Activated naive CD8-positive, alpha-beta T cell treated with anti-CD3 and anti-CD28 coated beads, Interleukin-2, amount 10 ng/mL, durations not matched to agents 7 days and 5 days (primary cell): ENCODE measurements at places on chromosomes 7 and 10.

DNA sequence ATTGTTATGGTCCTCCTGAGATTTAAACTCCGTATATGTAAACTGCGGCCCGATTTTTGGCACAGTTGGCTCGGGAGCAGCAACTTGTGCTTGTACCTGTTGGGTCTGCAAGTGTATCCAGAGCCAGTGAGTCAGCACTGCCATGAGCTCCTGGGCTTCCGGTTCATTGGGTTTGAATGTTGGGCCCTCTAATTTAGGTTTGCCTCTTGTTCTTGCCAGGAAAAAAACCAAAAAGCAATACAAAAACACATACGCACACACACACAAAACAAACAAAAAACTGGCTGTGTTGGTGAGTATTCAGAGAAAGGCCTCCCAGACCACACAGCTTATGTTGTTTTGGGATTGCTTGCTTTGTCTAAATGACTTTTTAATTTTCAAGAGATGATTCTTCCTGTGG lies 26.3 kb downstream of the SND1 start:
- no peak for DNase-seq

DNA sequence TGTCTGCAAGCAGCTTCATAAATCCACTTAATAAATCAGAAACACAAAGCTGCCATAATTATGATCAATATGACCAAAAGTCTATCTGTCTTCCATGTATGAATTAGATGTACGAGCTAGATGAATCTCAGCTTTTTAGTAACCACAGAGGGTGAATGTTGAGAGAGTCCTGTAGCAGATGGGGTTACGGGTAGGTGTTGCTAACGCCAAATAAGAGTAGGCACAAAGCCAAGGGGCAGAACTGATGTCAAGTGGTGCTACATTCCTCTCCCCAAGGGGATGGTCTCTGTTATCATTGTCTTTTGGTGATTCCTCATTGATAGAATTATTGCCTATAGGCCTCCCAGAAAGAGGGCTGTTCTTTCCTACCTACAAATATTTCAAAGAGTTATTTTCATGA lies 257.8 kb downstream of the PCLO start:
- no peak for DNase-seq

- DNase-seq = peak; percentile 54
Observed at GRCh38 chr10:70880077-70880534, 8.3 kb downstream of the PCBD1 start.

DNA sequence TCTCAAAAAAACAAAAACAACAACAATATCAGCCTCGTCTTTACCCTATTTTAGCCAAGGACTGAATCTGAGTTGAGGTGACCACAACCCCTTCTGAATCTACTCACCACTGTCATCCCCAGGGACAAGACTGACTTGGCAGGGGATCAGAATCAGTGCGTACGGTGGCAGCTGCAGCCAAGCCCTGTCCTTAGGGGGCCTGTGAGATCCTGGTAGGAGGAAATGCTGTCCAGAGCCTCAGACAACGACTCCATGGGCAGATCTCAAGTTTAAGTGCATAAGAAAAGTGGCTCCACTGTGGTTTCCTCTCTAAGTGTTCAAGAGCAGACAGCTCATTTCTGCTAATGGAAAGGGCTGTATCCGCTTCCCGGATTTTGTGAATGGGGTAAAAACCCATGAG lies 22.4 kb upstream of the CYTH3 start:
- DNase-seq = no peak

DNA sequence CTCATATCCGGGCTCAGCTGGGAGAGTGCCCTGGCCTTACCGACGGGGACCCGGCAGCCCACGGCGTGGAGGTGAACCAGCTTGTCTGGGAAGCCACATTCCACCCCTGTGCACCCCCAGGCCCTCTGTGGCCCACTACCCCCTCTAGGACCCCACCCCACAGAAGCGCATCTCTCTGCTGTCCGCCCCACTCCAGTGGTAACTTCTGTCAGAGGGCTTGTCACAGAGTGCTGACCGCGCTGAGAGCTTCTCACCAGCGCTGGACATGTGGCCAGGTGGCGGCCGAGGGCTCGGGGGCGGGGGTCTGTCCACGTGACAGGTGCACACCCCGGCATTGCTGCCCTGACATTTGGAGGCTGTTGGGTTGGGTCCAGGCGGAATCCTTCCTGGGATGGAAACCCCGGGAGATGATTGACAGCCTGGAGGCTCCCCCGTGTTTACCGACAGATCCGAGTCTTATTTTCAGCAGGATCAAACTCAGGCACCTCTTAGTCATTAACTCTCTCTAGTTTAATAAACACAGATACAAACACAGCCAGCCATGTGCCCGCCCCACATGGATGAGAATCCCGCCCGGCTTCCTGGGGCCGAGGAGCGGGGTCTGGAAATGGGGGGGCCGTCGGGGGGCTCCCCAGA lies 5.1 kb downstream of the ELFN1 start:
- DNase-seq = no peak

DNA sequence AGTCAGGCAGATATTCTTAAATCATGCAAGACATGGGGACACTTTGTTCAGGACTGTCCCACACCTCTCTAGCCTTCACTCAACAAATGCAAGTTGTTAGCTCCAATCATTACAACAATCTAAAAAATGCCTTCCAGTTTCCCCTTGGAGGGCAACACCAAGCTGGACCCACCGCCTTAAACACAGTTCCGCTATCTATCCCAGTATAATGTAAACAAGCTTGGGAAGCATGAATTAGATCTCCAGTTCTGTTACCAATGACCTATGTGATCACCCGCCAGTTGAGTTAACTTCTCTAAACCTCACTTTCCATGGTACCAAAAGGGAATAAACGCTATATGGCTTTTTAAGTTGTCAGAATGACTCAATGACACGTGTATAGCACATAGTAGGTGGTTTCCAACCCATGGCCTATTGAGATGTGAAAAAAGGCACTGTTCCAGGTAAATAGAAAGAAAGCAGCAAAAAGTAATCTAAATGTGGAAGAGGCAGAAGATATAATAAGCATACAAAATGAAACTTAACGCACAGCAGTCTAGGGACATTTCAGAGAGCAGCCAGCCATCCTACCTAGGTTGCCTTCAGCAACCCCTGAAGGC lies 2.4 kb upstream of the REEP3 start:
- no peak for DNase-seq

DNA sequence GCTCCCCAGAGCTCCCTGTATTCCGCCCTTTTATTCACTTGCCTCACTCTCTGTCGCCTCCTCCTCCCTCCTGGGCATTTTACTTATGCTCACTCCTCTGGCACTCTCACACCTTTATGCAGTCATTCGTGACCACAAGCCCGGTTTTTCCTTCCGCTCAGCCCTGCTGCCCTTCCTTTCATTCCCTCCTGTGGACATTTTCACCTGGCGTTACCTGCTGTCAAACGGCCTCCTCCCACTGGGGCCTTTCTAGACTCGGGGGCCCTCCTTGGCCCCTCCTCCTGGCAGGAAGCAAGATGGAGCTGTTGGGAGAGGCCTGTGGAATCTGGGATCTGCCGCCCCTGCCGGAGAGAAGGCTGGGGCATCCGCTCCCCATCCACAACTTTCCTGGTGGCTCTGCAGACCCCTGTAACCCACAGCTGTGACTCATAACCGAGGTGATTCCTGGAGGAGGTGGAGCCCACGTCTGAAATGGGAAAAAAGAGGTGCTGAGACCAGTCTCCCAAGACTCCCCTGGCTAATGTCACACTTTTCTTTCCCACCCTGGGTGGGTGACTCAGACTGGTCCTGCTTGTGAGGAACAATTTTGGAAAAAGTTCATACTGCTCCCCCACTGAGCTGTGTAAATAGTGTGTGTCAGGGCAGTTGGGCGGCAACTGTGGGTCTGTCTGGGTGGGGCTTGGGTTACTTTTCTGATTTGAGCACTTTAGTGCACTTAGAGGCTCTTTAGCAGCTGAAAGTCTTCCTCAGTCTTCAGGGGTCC lies 1.2 kb downstream of the VCL start:
- no peak for DNase-seq

- peak; percentile 50 for DNase-seq
Observed at GRCh38 chr7:87152897-87153641, 816 bp downstream of the DMTF1 start.

GRCh38 chr10:10911471-10911921 lies 106.2 kb upstream of the CELF2 start:
- no peak for DNase-seq

- DNase-seq = no peak
Observed at GRCh38 chr10:117318909-117319308, 56.3 kb downstream of the PDZD8 start.

DNA sequence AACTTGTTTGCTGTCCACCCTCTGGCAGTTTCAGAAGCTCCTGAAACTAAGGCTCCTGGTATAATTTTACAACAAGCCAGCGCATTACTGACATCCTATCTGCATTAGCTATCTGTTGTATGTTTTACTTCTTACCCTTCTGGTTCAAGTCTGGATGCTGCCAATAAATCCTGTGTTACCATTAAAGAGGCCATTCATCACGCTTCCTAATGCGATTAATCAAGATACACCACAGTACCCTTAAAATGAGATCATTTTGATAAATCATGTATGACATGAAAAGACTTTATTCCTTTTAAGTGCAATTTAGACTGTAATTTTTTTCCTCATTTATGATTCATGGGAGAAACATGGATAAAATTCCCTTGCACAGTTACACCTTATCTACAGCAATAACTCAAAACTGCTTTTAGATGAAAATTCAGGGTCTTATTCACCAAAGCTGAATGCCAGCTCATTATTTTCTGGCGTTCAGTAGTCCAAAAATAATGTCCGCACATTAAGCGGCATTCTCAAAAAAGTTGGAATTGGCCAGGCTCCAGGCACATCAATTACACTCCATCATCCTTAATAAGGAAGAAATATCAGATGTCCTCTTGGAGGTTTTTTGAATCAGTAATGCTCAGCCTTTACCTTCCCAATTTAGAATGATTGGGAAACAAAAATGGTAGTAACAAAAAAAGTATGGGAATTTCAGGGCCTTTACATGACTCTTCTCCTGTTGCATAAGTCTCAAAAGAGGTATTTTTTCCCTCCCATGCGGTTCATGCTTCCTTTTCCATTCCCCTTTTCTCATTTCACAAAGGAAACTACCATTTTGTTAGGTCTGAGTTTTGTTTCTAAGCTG lies 878.5 kb downstream of the LRMDA start:
- no peak for DNase-seq

- DNase-seq = no peak
Observed at GRCh38 chr10:72541337-72541736, 84.5 kb downstream of the MICU1 start.

GRCh38 chr10:6461961-6462360 lies 118.1 kb downstream of the PRKCQ start:
- DNase-seq = no peak

DNA sequence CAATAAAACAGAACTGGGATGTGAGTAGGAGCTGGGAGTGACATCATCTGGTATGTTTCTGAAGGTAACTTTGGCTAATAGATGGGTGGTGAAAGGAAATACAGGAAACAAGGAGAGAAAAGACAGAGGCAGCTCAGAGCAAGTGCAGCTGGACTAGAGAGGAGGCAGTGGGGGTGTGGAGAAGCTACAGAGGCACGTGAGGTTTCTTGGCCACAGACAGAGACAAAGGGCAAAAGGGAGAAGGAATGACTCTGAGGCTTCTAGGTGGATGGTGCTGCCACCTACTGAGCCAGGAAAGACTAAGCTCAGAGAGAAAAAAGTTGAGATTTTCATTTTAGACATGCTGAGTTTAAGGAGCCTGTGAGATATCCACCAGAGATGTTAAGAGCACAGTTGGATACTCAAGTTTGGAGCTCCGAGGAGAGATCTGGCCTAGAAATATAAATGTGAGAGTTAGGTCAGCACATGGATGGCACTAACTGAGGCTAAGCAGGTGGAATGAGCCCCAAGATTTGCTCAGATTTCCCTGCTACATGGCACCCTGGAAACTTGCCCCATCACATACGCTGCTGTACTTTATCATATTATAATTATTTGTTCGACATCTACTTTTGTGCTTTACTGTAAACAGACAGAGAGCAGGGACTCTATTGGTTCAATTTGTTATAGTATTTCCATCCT lies 293.0 kb upstream of the IMMP2L start:
- no peak for DNase-seq

DNA sequence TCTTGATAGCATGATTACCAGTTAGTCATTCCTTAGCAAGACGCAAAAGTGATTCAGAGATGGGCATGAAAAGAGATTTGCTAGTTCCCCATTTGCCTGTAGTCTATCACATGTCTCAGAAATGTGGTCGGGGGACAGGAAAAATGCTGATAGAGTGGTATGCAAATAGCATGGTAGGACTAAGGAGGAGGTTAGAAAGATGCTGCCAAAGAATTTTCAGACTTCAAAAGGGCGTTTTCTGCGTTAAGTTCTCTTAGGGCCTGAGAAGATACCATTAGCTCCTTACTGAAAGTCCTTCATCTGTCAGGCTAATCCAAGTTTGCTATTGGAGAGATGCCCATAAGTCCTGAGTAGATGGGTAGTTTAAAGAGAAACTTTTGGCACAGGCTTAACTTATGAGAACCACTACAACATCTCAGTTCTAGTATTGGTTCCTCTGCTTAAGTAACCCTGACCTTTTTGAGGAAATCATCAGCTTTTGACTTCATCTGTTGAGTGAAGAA lies 2.7 kb downstream of the CALD1 start:
- no peak for DNase-seq

GRCh38 chr7:137418841-137419240 lies 75.3 kb upstream of the PTN start:
- no peak for DNase-seq

GRCh38 chr10:4670737-4671136 lies 155.3 kb upstream of the AKR1E2 start:
- no peak for DNase-seq

DNA sequence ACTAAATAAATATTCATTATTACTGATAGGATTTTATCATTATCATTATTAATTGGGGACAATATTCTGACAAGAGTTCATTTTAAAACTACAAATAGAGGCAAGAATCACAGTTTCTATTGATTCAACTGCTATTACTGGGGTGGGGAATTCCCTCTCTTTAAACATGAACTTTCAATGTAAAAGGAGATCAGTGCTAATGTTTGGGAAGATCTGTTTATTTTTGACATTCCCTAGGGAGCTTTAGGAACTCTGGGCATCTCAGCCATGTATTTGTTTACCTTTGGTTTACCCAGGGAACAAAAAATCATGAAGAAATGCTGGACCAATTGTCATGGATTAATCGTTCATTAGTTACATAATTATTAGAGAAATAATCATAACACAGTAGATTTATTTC lies 443.2 kb upstream of the AKR1E2 start:
- no peak for DNase-seq

DNA sequence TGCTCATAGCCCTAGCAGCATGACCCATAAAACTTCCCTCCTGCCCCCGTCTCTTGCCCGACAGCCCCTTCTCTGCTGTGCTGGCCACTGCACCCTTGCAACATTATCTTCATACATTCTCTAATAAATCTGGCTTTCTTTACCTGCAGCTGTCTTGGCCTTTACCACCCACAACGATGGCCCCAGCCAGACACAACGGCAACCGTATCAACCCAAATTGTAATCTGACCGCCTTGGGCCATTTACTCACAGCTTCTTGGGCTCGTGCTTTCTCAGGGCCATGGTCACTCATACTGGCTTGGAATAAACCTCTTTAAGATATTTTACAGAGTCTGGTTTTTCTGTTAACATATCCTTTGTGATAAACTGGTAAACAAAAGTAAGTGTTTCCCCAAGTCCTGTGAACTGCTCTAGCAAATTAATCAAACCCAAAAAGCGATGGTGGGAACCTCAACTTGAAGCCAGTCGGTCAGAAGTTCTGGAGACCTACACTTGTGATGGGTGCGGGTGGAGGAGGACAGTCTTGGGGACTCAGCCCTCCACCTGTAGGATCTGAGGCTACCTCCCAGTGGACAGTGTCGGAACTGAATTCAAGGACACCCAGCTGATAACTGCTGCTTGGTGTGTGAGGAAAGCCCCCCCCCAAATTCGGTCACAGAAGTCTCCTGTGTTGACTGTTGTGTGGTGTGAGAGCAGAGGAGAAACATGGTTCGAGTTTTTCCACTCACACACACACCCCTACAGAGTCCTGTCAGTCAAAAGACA lies 87.6 kb upstream of the ATP6V0A4 start:
- no peak for DNase-seq
